Activated CD4-positive, CD25-positive, alpha-beta regulatory T cell treated with anti-CD3 and anti-CD28 coated beads, Interleukin-2, amount 50 U/mL, for 72 hours (primary cell): ENCODE measurements at places on chromosomes 16 and 17.

DNA sequence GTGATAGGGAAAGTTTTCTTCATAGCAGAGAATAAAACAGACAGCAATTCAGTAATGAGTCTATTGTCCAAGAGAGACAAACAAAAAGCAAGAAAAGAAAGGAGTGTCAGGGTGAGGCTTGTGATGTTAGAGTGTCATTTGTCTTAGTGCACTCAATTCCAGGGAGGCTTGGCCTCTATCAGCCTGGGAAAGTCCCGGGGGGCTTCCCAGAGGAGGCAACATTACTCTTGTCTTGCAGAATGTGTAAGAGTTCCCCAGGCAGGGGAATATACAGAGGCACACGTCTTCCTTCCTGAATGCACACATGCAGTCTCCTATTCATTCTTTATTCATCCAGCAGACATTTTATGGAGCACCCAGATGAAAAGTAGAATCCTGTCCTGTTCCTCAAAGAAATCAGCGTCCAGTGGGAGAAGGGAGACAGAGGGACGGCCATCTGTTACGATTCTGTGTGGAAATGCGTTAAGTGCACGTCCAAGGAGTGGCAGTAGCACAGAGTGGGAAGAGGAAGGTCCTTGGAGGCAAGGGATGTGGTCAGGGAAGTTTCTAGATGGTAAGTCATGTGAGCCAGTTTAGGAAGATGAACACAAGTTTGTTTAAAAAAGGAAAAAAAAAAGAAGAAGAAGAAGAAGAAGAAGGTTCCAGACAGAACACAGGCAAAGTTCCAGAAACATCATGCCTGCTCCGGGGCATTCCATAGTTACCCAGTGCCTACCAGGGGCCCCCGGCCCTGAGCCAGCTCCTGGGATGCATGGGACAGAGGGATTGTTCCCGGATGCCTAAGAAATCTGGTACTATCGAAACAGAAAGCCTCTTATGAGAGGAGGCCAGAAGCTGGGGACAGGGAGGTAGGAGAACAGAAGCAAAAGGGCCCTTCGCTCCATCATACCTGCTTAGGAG lies 21.1 kb downstream of the CACNG4 start:
- no peak for DNase-seq

GRCh38 chr16:66322174-66322573 lies 44.3 kb upstream of the CDH5 start:
- DNase-seq = no peak

DNA sequence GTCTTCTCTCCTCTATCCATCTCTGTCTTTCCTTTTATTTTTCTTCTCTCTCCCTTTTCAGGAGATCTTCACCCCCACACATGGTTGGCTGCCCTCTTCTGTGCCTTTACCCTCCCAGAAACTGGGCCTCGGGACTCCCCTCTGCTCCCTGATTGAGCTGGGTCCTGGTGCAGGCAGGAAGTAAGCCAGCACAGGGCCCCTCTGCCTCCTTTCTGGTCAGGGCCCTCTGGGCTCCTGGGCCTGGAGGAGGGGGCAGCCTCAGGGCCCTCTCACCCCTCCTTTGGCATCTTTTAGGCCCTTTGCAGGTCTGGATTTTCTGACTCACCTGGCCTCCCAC lies 21.1 kb upstream of the TAC4 start:
- DNase-seq = no peak

GRCh38 chr17:75457047-75457654 lies 716 bp downstream of the TMEM94 start:
- peak; percentile 37 for DNase-seq

DNA sequence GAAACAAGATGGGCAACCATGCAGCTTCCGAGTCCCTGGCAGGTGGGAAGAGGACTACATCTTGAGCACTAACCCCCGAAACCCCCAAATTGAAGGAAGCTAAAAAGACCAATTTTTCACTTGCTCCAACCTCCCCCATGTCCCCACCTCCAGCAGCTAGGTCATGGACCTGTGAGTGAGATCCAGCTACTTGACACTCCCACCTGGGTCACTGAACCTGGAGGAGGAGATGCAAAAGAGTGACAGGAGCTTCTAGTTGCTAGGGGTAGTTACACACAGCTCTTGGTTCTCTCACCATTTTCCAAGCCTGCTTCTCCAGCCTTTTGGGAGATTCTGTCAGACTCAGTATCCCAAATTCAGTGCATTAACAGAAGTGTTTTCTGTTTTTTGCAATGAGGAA lies 11.2 kb downstream of the PDZD9 start:
- no peak for DNase-seq

DNA sequence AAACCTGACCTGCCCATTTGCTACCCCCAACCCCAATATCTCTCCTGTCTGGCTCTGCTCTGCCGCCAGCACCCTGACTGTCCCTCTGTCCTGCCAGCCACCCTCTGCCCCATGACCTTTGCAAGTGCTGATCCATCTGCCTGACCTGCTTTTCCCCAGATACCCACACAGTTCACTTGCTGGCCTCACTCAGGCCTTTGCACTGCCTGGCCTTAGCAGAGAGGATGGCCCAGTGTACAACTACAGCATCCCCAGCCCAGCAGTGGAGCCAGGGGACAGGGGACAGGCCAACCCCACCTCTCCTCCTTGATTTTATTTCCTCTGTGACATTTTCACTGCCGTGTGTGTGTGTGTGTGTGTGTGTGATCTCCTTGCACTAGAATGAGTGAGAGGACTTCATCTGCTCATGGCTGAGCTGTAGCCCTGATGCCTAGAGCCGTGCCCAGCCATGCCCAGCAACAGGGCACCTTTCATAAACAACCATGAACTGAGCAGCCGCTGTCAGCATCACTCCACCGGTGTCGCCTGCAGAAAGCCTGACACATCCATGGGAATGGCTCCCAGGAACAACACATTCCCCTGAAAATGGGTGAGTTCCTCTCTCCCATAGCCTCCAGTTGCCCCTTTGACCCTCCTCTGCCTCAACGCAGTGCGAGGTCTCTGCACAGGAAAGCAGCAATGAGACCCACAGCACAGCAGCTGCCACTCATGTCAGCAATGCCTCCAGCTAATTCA lies 36.0 kb upstream of the RBFOX3 start:
- no peak for DNase-seq

GRCh38 chr16:67147437-67148140 lies 3.2 kb downstream of the B3GNT9 start:
- DNase-seq = no peak

GRCh38 chr16:79347277-79347676 lies 253.3 kb downstream of the MAF start:
- DNase-seq = no peak

DNA sequence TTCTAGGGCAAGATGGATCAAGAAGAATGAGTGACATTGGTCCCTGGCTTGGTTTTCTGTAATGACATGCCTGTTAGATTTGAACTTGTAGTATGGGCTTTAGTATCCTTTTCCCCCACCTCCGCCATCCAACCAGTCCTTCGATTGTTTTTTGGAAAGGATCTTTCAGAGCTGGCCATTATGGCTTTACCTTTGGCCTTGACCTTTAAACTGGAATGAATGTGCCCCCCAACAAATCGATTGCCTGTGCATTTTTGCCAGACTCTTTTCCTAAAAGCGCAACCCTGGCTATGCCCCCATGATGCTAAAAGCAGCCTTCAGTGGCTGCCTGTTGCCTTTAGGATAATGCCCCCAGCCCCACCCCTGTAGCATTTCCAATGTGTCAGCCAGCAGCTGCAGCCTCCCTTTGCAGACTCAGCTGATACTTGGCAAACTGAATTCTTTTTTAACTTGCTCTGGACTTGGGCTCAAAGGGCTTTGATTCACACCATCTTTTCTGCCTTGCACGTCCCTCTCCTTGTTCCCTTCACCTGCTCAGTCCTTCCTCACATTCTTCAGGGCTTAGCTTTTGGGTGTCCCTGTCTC lies 4.0 kb downstream of the GPRC5C start:
- DNase-seq = no peak

- no peak for DNase-seq
Observed at GRCh38 chr16:12664164-12664733, 139.4 kb downstream of the CPPED1 start.

DNA sequence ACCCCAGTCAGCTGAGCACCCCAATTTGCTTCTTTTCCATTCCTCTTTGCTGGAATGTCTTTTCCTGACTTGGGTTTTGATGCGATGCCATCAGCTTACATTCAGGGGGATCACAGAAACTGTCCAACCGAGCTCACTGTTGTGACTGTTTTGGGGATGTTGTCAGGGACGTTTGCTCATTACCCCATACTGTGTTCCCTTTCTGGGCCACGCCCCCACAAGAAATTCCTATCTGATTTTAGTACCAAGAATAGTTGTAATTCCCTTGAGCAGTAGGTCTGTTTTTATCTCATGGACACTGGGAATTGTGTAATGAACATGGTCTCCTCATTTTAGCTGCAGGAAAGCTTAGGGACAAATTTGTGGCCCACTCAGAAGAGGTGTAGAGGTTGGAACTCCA lies 2.6 kb upstream of the NTN1 start:
- DNase-seq = peak; percentile 7

GRCh38 chr16:64475627-64476351 lies 646.1 kb downstream of the CDH11 start:
- no peak for DNase-seq

GRCh38 chr17:65324611-65325342 lies 187.6 kb downstream of the RGS9 start:
- DNase-seq = no peak

GRCh38 chr17:7496470-7497183 lies 12.5 kb downstream of the POLR2A start:
- DNase-seq = no peak

GRCh38 chr16:48971571-48972077 lies 310.0 kb downstream of the CBLN1 start:
- no peak for DNase-seq

DNA sequence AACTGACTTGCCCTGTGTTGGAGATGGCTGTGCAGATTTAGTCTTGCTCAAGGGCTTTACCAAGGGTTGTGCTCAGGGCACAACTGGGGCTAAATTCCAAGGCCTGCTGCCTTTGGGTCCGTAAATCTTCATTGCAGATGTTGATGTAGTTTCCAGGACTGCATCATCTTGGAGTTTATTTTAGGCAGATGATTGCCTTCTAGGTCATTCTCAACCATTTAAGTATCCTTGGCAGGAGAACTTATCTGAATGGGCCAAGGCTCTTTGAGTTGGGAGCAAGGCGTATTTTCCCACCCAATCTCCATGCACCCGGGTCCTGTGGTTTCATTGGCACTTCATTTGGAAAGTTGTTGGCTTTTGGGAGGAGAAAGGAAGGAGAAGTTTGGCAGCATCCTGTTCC lies 200.3 kb downstream of the MSI2 start:
- DNase-seq = no peak

GRCh38 chr16:19138601-19139000 lies 24.8 kb downstream of the ITPRIPL2 start:
- DNase-seq = no peak

GRCh38 chr17:4956493-4957061 lies 5.7 kb downstream of the ENO3 start:
- DNase-seq = no peak

DNA sequence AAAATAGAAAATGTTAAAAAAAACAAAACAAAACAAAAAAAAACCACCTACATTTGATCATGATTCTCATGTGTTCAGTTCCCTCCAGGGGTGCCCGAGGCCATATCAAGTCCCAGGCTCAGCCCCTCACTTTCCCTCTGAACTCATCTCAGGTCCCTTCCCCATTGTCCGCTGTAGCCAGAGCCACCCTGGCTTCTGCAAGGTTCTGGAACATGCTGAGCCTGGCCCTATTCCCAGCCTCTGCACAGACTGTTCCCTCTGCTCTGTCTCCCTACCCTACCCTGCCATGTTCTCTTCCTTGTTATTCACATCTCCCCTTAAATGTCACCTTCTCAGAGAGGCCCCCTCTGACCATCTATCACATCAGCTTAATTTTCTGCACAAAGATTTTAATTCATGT lies 46.9 kb downstream of the TK2 start:
- DNase-seq = no peak

GRCh38 chr17:72465191-72466024 lies 344.6 kb downstream of the SOX9 start:
- DNase-seq = no peak

DNA sequence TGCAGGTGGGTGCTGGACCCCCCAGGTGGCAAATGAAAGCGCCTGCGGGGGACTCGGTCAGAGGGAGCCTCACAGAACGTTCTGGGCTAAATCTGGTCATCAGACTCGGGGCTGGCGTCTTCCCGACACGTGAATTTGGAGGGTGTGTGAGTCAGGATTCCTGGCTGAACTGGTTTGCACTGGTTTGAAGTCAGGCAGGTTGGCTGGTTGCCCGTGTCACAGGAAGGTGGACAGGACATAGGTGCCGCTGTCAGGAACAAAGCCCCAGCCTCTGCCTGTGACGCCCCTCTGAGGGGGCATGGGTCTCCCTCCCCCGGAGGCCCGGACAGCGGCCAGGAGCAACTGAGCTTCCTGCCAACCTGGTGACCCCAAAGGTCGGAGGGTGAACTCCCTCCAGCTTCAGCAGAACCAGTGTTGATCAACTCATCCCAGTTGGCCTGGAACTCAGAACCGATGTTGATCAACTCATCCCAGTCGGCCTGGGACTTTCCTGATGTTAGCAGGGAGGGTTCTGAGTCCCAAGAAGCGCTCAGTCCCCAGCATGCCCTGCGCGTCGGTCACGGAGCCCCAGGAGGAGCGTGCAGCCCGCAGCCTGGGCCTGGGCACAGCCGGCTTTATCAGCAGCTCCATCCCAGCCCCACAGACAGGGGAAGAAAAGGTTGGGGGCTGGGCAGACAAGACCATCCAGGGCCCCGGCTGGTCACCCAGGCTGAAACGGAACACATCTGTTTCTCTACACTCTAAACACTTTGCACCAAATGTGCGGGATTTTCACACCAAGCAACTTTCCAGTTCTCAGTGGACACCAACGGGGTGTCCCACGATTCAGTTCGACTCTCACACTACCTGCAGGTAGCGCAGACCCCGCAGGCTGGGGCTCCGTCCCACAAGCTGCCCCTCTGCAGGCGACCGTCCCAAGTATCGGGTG lies 14.4 kb upstream of the METRNL start:
- DNase-seq = peak; percentile 24

- DNase-seq = no peak
Observed at GRCh38 chr17:21373036-21373435, 3.1 kb upstream of the KCNJ12 start.

GRCh38 chr16:81524382-81524781 lies 79.8 kb downstream of the CMIP start:
- no peak for DNase-seq

DNA sequence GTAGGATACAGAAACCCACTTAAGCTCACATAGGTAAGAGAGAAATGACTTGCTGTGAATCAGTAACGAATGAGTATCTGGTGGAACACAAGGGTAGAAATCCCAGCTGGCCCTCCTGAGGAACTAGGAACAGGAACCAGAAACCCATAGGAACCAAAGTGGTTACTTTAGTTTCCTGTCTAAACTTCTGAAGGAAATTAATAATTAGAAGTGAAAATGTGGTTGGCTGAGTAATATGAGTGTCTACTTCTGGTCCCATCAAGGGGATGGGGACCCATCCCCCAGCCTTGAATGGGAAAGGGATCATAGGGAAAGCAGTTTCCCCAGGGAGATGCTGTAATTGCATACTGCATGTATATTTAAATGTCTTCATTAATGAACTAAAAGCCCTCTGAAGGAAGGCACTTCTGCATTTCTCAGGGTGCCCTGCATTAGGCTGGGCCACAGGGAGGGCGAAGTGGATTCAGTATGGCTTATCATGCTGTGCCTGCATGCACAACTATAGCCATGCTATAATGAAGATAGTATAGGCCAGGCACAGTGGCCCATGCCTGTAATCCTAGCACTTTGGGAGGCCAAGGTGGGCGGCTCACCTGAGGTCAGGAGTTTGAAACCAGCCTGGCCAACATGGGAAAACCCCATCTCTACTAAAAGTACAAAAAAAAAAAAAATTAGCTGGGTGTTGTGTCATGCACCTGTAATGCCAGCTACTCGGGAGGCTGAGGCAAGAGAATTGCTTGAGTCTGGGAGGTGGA lies 45.6 kb downstream of the CYB5B start:
- peak; percentile 32 for DNase-seq
